ENCODE measurements at places on chromosomes 7 and 10. TPM values are rescaled to one million over a fixed set of nuclear protein-coding genes. Genes with fewer than 3 reads are reported as not detected.

GRCh38 chr7:134890246-134891240 lies 95.8 kb upstream of the AGBL3 start:
- no peak for DNase-seq
- no peaks in the 10 kb centered on the region for H3K36me3 ChIP-seq
- H3K4me3 ChIP-seq: no peak overlapping the region
- H3K27ac ChIP-seq: no peak overlapping the region
- H3K27me3 ChIP-seq: no peaks in the 10 kb centered on the region

GRCh38 chr7:112134039-112134438 lies 72.2 kb downstream of the DOCK4 start:
- H3K4me3 ChIP-seq: no peak overlapping the region
- H3K4me1 ChIP-seq: no peaks in the 10 kb centered on the region
- H3K36me3 ChIP-seq: no peaks in the 10 kb centered on the region
- no peak overlapping the region for H3K27ac ChIP-seq
- no peak for DNase-seq

DNA sequence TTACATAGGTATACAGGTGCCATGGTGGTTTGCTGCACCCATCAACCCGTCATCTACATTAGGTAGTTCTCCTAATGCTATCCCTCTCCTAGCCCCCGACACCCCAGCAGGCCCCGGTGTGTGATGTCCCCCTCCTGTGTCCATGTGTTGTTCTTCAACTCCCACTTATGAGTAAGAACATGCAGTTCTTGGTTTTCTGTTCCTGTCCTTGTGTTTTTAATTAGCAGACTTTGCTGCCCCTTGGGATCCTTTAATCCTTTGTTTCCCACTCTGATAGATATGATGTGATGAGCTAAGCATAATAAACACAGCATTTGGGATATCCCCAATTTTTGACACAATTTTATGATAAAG lies 71.1 kb upstream of the PALS2 start:
- no peak for DNase-seq
- no peak overlapping the region for H3K27ac ChIP-seq
- H3K4me3 ChIP-seq: no peak overlapping the region
- H3K36me3 ChIP-seq: no peaks in the 10 kb centered on the region
- no peaks in the 10 kb centered on the region for H3K4me1 ChIP-seq
- H3K27me3 ChIP-seq: no peaks in the 10 kb centered on the region

DNA sequence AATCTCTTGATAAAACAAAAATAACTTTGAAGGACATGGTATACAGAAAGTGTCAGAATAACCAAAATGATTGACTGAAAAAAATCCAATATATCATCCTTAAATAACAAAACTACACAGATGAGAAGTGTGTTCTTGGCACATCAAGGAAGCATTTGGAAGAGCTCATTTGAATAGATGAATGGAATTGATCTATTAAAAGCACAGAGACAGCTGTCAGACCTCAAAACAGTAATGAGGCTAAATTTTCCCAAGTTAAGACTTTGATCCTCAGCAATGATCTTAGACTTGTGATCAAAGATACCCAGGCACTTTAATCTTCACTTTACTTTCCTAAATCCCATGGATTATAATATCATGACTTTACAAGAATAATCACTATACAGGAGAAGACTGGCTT lies 395.4 kb upstream of the NFE2L3 start:
- H3K4me1 ChIP-seq: no peaks in the 10 kb centered on the region
- no peak overlapping the region for H3K4me3 ChIP-seq
- no peaks in the 10 kb centered on the region for H3K27me3 ChIP-seq
- no peak for DNase-seq

- peaks cover 4% of the 10 kb centered on the region for H3K36me3 ChIP-seq
- H3K4me3 ChIP-seq: no peak overlapping the region
- no peak overlapping the region for H3K27ac ChIP-seq
- H3K4me1 ChIP-seq: no peaks in the 10 kb centered on the region
- peak; percentile 13 for DNase-seq
Observed at GRCh38 chr7:101315336-101315735, 6.3 kb downstream of the IFT22 start.

The RADIL gene
- total RNA-seq: 0.20 TPM

The GLRX3 gene
- 34.5 TPM for total RNA-seq

The PDLIM1 gene
- total RNA-seq: 5.3 TPM

The ACTA2 gene
- total RNA-seq: 5.3 TPM

The ERVW-1 gene
- total RNA-seq: not detected

All from T-cell (primary cell).